Mesendoderm (in vitro differentiated cells): ENCODE measurements at places on chromosomes 4 and X.

DNA sequence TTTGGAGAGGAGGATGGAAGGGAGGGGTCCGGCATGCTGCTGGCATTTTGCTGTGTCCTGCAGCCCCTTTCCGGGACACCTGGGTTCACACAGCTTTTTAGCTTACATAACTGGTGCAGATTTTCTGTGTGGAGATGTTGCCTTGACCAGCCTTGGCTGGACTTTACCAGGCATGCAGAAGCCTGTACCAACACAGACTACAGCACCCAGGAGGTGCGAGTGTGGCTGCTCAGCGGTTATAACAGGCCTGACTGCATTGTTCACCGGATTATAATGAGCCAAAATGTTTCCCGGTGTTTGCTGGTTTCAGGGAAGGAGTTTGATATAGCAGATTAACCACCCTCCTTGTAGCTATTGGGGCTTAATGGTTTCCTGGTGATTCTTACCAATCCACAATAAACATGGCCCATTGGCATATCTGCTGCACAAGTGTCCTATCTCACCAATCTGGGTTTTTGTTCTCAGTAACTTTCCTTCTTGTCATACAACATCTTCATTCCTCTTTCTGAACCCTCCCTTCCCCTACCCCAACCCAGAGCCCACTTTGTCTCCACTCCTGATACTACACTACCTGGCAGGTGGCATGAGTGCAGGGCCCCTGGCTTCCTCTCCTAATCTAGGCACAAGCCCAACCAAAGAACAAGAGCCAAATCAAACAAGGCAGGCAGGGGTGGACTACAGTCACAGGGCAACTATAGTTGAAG, 3.9 kb downstream of the RPL10 start:
- no peak for DNase-seq

DNA sequence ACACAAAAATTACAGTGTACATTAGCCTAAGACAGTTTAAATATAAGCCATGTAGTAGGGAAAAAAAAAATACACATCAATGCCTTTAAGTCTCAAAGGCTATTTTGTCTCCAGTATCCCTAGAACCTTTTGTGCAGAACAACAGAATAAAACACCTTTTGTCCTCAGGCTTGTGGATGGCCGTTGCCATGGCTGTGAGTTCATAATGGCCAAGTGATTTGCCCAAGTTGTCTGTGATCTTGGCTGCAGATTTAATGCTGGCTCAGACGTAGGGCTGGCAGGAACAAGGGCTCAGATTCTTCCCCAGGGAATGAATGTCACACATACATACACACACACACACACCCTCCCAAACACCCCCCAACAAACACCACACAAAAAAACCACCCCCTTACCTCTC, 25.3 kb downstream of the GPM6B start:
- DNase-seq: no peak

DNA sequence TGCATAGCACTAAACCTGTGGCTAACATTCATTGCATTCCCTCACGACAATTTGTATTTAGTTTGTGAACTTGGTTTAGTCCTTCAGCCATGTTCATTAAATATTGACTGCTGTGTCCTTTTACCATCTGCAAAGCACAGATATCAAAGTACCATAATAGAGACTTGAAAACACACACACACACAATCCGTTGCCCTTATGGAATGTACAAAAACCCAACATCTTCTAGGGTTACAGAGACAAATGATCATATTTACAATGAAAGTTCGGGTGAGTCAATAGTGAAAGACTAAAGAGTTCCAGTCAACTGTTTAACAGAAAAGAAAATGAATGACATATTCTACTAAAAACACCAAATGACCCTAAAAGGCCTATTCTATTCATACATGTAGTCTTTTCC, 50.8 kb upstream of the TXK start:
- no peak for DNase-seq

DNA sequence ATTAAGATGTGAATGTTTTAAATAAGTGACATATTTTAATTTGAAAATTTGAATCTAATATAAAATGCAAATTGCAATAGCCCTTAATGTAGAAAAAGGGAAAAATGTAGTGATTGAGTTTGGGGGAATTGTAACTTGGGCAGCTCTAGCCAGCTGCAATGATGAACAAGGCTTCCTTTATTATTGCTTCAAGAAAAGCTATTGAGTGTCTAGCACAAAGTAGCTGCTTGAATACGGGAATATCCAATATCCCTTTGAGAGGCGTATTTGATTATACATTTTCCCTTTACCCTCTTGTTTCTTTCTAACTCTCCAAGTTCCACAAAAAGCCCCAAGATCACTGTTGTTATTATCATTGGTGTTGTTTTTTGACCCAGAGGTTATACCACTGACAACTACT, 21.8 kb downstream of the IL1RAPL1 start:
- DNase-seq: no peak

- no peak for DNase-seq
Observed at GRCh38 chrX:130771230-130771629, 131.8 kb downstream of the ENOX2 start.

DNA sequence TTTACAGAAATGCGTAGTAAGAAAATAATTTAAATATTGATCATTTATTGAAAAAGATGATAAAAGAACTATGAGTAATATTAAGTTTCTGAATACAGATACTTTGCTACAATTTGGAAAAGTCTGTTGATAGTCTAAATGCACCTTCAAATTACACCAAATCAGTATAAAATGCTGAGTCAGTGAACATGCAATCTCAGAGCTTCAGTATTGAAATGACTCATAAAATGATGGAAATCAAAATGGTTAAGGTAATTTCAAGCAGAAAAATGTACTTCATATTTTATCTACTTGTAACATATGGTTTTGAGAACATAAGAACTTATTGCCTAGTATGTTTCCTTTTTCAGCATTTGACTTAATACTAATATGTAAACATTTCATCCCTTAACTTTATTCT, 448.2 kb downstream of the PCDH10 start:
- no peak for DNase-seq
